ENCODE measurements at places on chromosomes 5 and 9.

GRCh38 chr5:45454114-45454513, 242.1 kb downstream of the HCN1 start:
- H3K27me3 ChIP-seq = no peaks in the 10 kb centered on the region
- no peaks in the 10 kb centered on the region for H3K36me3 ChIP-seq
- H3K4me1 ChIP-seq = no peaks in the 10 kb centered on the region
- H3K4me3 ChIP-seq = no peak overlapping the region

GRCh38 chr5:137194300-137194699, 304.8 kb downstream of the SPOCK1 start:
- no peak overlapping the region for H3K4me3 ChIP-seq
- DNase-seq = no peak
- H3K27ac ChIP-seq = no peak overlapping the region
- no peaks in the 10 kb centered on the region for H3K27me3 ChIP-seq
- H3K4me1 ChIP-seq = peaks cover 24% of the 10 kb centered on the region
- no peaks in the 10 kb centered on the region for H3K36me3 ChIP-seq

- peaks cover 8% of the 10 kb centered on the region for H3K4me1 ChIP-seq
- H3K27me3 ChIP-seq = no peaks in the 10 kb centered on the region
- no peak for DNase-seq
- H3K27ac ChIP-seq = no peak overlapping the region
Observed at GRCh38 chr5:154205441-154206117, 15.0 kb downstream of the GALNT10 start.

DNA sequence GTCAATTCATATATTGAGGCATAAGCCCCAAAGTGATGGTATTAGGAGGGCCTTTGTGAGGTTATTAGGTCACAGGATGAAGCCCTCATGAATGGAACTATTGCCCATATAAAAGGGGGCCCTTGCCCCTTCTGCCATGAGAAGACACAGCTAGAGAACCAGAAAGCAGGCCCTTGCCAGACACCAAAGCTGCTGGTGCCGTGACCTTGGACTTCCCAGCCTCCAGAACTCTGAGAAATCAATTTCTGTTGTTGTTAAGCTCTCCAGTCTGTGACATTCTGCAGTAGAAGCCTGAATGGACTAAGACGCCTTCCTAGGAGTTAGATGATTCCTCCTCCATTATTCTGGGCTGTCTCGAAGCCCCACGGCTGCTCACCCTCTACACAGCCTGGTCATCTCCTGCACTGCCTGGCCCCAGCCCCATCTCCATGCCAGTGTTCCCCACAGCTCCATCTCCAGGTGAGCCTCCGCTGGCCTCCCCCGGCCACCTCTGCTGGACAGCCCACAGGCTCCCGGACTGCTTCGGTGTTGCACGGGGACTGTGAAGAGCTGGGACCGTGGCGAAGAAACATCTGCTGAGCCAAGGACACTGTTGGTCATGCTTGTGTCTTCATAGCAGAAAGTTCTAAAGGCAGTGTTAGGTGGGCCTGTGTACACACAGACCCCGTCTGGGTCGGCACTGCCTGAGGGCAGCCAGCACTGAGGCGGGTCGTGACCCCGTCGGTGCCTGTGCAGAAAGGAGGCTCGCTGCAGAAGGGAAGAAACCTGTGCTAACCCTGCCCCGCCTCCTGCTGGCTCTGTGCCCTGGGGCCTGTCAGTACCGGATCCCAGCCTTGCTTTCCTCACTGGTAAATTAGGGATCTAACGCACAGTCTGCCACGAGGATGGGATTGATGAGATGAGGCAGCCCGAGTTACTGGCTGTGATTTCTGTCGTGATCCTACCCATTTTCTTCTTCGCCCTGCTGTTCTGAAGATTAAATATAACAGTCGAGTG, 55.1 kb upstream of the CNOT6 start:
- peak; percentile 69 for DNase-seq
- H3K36me3 ChIP-seq = no peaks in the 10 kb centered on the region
- H3K27ac ChIP-seq = peak overlapping the region; percentile 12

DNA sequence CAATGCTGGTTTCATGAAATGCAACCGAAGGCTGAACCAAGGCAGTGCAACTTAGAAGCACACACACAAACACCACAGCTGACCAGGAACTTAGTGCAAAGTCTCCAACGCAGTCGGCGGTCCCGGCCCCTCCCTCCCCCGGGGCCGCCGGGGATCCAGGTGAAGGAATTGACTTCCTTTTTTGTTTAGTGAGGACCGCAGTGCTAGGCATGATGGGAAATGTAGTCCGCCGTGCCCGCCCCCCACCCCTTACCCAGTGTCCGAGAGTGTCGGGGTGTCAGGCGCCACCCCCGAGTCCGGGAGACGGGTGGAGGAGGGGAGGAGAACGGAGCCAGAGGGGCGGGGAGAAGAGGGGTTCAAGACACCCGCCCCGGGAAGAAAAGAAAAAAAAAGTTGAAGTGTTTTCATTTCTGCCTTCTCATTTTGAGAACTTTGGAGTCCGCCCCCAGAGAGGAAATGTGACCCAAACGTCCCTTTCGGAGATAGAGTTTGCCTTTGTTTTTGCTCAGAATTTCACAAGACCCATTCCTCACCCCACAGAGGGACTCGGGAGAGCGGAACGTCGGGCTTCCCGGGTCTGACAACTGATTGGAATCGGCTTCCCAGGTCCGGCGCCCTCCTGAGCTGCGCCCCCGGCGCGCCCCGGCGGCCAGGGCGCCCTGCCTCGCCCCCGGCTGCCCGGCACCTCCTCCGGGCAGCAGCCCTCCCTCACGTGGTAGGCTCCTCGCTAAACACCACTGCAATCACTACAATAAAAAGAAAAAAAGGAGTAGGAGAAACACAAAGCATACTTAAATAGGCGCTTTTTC, 2.0 kb downstream of the IER5L start:
- no peaks in the 10 kb centered on the region for H3K27me3 ChIP-seq
- peak overlapping the region; percentile 82 for H3K4me3 ChIP-seq
- peak; percentile 93 for DNase-seq
- peak overlapping the region; percentile 69 for H3K27ac ChIP-seq

Measured in MCF 10A (cell line).